ENCODE measurements at places on chromosomes 6 and 20. TPM values are rescaled to one million over a fixed set of nuclear protein-coding genes. Genes with fewer than 3 reads are reported as not detected.

Gene MMP24
- total RNA-seq: 13.7 TPM

GRCh38 chr6:150857945-150858308 is 7.6 kb upstream of the MTHFD1L start:
- H3K4me3 ChIP-seq: peak overlapping the region; percentile 1
- H3K27me3 ChIP-seq: no peaks in the 10 kb centered on the region
- H3K27ac ChIP-seq: peak overlapping the region; percentile 99
- DNase-seq: no peak
- H3K4me1 ChIP-seq: peaks cover 20% of the 10 kb centered on the region
- no peaks in the 10 kb centered on the region for H3K36me3 ChIP-seq

DNA sequence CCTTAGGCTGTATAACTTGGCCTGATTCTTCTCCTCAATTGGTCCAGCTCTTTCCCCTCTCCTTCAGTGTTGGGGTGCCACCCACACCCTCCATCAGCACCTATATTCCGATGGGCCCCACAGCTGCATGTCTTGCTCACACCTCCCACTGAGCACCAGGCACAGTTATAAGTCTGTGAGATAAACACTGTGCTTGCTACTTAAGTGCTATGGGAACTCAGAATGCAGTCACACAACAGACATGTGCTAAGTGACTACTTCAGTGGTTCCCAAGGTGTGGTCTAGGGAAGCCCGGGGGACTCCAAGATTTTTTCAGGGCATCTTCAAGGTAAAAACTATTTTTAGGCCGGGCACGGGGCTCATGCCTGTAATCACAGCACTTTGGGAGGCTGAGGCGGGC is 7.3 kb downstream of the ZC3H12D start:
- no peak for DNase-seq
- H3K4me1 ChIP-seq: peaks cover 3% of the 10 kb centered on the region
- no peak overlapping the region for H3K27ac ChIP-seq
- no peaks in the 10 kb centered on the region for H3K36me3 ChIP-seq

Gene CALHM6
- not detected for total RNA-seq

DNA sequence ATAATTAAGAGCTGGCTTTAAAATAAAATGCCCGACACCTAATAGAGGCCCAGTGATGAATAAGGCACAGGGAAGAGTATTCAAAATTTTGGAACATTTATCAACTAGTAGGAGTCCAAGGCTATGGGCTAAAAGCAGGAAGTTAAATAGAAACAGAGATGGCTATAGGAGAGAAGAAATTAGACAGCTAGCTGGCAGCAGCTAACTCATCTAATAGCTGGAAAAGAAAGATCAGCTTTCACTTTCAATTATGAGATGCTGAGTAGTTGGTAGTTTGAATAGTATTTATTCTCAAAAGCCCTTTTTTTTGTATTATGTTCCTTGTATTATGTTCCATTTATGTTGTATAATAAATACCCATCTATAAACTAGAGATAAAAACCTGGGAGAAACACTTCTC is 215.7 kb downstream of the SLC35F1 start:
- no peak overlapping the region for H3K27ac ChIP-seq
- no peaks in the 10 kb centered on the region for H3K4me1 ChIP-seq
- no peak overlapping the region for H3K4me3 ChIP-seq
- no peak for DNase-seq
- H3K27me3 ChIP-seq: no peaks in the 10 kb centered on the region
- H3K36me3 ChIP-seq: no peaks in the 10 kb centered on the region

GRCh38 chr6:31068669-31069340 is 43.6 kb downstream of the C6orf15 start:
- DNase-seq: peak; percentile 77
- H3K4me3 ChIP-seq: no peak overlapping the region
- no peaks in the 10 kb centered on the region for H3K36me3 ChIP-seq
- peaks cover 4% of the 10 kb centered on the region for H3K27me3 ChIP-seq
